ENCODE measurements at places on chromosomes 13 and 19. TPM values are rescaled to one million over a fixed set of nuclear protein-coding genes. Genes with fewer than 3 reads are reported as not detected.

TJP3 gene
- total RNA-seq = 0.73 TPM

METTL21C gene
- total RNA-seq = not detected

FFAR3 gene
- not detected for total RNA-seq

SBNO2 gene
- 51.9 TPM for total RNA-seq

RAB20 gene
- 1.1 TPM for total RNA-seq
